ENCODE measurements at places on chromosomes 5 and 9. TPM values are rescaled to one million over a fixed set of nuclear protein-coding genes. Genes with fewer than 3 reads are reported as not detected.

WNT8A gene
- polyA plus RNA-seq: not detected

CDC14B gene
- polyA plus RNA-seq: 12.7 TPM

C9orf153 gene
- polyA plus RNA-seq: 0.05 TPM

GFM2 gene
- 17.8 TPM for polyA plus RNA-seq

GPR150 gene
- polyA plus RNA-seq: 0.27 TPM

MAMDC4 gene
- 3.1 TPM for polyA plus RNA-seq

ARHGEF39 gene
- polyA plus RNA-seq: 18.7 TPM
